ENCODE measurements at places on chromosomes 7 and 10. TPM values are rescaled to one million over a fixed set of nuclear protein-coding genes. Genes with fewer than 3 reads are reported as not detected.

DNA sequence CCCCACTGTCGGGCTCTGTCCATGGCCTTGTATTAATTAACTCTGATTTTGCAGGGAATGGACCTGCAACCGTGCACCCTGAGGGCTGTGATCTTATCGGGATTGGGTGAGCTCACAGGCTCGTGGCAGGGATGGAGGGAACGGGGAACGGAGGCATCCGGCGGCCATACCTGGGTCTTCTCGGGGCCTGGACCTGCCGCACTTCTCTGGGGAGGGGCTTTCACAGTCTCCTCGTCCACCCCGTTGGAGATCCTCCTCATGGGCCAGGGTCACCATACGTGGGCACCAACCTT, 57.5 kb upstream of the SHH start:
- no peak for DNase-seq

DNA sequence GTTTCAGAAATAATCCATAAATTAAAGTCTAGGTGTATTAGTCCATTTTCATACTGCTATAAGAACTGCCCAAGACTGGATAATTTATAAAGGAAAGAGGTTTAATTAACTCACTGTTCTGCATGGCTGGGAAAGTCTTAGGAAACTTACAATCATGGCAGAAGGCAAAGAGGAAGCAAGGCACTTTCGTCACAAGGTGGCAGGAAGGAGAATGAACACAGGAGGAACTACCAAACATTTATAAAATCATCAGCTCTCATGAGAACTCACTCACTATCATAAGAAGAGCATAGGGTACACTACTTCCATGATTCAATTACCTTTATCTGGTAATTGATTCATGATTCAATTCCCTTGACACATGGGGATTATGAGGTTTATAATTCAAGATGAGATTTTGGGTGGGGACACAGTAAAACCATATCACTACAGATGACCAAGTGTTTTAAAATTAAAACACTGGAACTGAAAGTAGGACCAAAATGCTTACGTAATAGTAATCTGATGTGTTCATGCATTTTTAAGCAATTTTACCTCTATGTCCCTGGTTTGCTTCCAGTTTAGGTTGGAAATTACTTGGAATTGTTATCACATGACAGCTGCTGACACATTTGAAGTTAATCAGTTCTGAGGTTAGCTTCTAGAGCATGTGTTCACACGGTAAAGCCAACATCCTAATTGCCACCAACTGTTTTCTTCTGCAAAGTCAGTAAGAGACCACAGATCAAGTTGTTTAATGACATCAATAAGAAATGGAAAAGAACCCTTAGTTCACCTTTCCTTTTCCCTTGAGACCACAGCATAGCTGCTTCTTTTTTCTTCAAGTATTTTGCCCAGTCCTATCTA, 48.4 kb upstream of the SEMA3C start:
- DNase-seq = no peak

DNA sequence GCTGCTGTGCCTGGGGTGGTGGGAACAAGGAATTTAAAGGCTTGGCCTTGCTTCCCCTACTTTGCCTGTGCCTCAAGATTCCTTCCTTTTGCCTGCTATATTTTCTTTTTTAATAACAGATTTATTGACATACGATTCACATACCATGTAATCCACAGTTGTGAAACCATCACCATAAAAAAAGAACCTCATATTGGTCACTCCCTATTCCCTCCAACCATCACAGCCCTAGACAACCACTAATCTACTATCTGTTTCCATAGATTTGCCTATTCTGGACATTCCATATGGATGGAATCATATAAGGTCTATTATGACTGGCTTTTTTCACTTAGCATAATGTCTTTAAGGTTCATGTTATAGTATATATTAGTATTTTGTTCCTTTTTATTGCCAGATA, 59.3 kb upstream of the TRIM8 start:
- no peak for DNase-seq

GRCh38 chr7:93823621-93824020, 66.9 kb downstream of the TFPI2 start:
- no peak for DNase-seq

GRCh38 chr10:79047875-79048638, 20.7 kb upstream of the ZMIZ1 start:
- DNase-seq = no peak

DNA sequence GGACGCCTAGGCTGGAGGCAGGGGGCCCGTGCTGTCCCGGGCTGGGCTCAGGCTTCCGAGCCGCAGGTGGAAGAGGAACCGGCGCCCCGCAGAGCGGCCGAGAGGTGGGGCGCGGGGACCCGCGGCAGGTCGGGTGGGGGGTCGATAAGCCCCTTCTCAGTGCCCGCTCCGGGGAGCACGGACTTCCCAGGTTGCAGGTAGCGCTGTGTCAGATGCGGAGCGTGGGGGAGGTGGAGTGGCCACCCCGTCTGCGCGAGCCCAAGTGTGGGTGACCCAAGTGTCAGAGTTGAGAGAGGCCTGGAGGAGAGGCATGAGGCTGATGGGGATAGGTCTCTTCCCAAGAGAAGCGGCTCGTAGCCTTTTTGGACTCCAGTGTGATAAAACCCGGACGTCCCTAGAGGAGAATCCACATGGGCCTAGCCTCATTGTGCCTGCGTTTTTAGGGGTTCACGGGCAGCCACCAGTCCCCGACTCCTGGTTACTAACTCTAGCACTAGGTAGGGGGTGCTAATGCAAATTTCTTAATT, 580 bp downstream of the EEPD1 start:
- no peak for DNase-seq

DNA sequence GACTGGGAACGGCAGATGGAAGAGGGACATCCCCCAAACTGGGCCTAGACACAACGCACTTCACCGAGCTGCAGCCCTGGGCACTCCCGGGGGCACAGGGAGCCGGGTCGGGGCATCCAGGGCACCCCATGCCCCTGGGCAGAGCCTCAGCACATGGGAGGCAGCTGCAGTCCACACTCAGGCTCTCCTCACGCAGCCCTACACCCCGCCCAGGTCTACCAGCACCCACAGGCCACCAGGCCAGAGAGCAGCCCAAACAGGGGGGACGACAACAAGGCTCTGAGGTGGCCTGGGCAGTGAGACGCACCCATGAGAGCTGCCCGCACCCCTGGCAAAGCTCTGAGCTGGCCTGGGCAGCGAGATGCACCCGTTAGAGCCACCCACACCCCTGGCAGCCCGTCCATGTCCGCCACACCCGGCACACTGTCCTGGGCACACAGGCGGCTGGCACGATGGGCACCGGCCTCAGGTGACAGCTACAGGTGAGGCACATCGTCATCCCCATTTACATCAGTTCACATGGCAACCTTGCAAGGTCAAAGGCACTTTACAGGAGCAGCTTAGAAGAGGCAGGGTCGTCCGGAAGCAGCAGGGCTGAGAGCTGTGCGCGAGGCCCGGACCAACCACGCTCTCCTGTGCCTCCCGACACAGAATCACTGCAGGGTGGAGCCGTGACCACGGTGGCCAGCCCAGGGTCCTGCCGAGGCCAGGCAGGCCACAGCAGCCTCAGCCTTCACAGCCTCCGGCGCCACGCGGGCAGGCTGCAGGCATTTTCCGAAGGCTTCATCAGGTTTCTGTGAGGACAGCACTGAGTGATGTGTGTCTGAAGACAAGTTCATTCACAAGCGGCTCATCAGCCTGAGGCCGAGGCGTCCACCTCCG, 228.6 kb downstream of the MAD1L1 start:
- DNase-seq = no peak

- no peak for DNase-seq
Measured at GRCh38 chr10:116101616-116102315, 171.2 kb downstream of the GFRA1 start.

The NUTM2E gene
- total RNA-seq = 0.15 TPM

The CCDC146 gene
- 6.3 TPM for total RNA-seq

The ZNF853 gene
- 0.05 TPM for total RNA-seq

The SPDYE1 gene
- not detected for total RNA-seq

All from HCT116 (cell line).